Activated gamma-delta T cell treated with Interleukin-2 at 50 U/mL for 16 hours (primary cell): ENCODE measurements at places on chromosomes 7 and 10.

GRCh38 chr7:96359876-96360275 is 38.0 kb upstream of the SLC25A13 start:
- DNase-seq, result no peak

DNA sequence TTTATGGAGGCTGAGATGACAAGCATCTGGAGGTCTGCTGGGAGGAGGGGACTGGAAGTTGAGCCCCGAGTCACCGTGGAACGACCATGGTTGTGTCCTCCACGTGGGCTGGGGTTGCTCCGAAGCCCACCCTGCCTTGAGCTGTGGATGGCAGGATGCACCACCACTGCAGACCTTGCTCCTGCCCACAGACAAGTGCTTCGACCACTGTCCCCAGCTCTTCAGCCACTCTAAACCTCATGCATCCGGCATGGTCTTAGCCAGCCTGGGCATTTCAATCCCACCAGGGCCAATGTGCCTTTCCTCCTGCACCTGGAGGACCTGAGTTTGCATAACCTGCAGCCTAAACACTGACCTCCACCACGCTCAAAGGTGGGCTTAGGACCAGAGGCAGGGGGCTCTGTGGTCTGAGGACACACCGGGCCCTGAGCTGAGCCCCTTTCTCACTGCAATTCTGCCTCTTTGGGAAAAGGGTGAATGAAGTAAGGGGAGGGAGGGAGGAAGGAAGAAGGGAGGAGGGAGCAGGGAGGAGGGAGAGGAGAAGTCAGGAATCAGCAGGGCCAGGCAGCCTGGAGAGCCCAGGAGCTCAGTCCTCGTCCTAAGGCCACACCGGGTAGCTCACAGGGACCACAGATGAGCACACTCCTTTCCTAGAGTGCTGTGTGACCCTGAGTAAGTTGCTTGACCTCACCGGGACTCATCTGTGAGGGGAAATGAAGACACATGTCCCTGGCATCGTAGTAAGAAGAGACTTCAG is 44.8 kb upstream of the DNAAF5 start:
- no peak for DNase-seq

DNA sequence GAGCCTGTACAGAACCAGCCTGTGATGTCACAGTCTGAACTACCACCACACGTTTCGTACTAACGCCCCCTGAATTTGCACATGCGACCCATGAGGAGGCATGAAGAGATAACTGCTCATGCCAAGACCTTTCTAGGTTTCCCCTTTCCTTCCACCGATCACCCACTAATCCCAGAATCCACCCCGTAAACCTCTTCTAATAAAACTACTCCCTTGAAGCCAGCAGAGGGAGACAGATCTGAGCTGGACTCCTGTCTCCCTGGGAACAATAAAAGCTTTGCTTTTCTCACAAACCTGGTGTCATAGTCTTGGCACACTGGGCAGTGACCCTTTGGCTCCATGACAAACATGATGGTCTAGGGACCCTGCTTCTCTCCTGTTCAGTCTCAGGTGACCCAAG is 144.5 kb downstream of the FRMD4A start:
- DNase-seq, result no peak

DNA sequence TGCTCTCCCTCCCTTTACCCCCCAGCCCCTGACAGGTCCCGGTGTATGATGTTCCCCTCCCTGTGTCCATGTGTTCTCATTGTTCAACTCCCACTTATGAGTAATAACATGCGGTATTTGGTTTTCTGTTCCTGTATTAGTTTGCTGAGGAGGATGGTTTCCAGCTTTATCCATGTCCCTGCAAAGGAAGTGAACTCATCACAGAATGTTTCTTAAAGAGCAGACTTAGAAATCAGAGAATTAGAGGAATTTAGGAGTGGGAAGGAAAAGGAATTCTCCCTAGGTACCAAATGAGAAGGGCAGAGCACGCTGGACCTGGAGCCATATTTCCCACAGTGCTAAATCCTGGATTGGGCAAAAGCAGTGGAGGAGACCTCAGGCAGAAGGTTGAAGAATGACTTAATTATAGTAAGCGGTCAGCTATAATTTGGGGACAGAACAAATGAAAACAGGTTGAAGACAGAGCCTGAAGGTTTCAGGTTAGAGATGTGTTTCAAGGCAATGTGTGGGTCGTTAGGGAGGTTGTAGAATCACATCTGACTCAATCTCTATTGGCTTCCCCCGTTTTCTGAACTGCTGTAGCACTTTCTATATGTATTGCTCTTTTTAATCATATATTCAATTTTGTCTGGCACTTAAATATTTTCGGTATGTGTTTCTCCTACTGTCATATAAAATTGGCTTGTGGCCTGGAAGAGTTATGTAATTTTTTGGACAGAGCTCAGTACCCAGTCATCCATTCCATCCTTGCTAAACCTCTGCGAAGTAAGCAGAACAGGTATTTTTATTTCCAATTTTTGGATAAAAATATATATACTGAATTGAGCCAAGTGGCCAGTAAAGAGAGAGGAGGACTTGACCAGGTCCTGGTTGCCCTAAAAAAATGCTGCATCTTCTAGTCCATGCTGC is 210.5 kb upstream of the KLF6 start:
- DNase-seq, result no peak

DNA sequence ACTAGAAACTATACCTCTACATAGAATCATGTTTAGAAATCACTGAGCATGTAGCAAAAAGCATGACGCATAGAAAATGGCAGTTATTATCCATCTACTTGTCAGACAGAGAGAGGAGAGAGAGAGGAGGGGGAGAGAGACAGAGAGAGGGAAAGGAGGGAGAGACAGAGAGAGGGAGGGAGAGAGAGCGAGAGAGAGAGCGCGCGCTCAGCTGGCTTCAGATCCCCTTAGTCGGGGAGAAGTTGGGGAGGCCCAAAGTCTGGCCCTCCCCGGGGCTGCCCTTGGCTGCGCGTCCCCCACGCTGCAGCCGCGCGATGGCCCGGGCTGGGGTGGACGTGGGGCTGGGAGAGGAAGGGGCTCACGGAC is 37.0 kb downstream of the CNPY1 start:
- DNase-seq, result no peak

- no peak for DNase-seq
These were observed 54.7 kb upstream of the EGR2 start for GRCh38 chr10:62870866-62871265.

DNA sequence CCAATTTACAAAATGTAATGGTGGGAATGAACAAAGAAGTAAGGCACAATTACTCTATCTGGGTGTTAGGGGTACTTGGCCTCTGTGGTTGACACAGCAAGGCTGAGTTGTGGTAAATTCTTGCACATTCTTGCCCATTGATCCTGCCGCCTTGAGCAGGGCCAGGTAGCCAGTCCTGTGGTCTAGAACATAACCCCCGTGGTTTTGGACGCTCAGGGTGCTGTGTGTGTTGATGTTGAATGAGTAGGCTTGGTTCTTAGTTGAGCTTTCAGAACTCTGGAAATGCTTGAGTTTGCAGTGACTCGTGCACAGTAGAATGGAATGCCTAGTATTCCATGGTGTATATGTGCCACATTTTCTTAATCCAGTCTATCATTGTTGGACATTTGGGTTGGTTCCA is 42.3 kb upstream of the CDHR3 start:
- no peak for DNase-seq

- no peak for DNase-seq
These were observed 495.6 kb downstream of the DNAJB6 start for GRCh38 chr7:157832421-157832820.

DNA sequence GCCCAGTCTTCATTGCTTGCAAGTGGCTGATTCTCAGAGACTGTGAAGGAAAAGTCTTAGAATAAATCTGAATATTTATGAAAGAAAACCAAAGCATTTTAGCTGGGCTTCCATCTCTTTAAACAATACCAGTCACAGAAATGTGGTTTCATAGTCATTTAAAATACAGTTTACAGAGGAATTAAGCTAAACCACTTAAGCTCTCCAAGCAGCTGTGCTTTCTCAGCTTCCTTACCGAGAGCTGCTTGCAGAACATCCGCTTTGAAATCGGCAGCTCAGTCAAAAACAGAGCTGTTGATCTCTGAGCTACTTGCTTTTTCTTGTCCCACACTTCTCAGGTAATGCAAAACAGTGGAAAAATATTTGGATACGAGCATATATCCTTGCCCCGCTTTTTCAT is 134.5 kb downstream of the DYNC1I1 start:
- no peak for DNase-seq

DNA sequence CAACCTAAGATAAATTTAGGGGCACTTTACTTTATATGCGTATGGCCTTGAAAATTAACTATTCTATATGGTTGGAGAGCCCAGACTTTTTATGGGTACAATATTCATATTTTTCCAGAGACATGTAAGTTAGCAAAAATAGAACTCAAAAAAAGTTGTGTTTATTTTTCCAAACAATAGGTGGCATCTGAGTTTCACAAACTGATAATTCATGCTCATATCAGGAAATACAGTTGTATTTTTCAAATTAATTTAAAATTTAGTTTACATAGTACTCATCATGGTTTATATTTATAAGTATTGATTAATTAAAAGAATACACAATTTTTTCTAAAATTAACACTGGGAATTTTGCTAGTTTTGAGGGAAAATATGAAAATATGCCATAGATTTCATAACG is 34.6 kb downstream of the ANKRD7 start:
- no peak for DNase-seq

- DNase-seq, result no peak
These were observed 169.7 kb downstream of the CACNA2D1 start for GRCh38 chr7:82273886-82274285.

DNA sequence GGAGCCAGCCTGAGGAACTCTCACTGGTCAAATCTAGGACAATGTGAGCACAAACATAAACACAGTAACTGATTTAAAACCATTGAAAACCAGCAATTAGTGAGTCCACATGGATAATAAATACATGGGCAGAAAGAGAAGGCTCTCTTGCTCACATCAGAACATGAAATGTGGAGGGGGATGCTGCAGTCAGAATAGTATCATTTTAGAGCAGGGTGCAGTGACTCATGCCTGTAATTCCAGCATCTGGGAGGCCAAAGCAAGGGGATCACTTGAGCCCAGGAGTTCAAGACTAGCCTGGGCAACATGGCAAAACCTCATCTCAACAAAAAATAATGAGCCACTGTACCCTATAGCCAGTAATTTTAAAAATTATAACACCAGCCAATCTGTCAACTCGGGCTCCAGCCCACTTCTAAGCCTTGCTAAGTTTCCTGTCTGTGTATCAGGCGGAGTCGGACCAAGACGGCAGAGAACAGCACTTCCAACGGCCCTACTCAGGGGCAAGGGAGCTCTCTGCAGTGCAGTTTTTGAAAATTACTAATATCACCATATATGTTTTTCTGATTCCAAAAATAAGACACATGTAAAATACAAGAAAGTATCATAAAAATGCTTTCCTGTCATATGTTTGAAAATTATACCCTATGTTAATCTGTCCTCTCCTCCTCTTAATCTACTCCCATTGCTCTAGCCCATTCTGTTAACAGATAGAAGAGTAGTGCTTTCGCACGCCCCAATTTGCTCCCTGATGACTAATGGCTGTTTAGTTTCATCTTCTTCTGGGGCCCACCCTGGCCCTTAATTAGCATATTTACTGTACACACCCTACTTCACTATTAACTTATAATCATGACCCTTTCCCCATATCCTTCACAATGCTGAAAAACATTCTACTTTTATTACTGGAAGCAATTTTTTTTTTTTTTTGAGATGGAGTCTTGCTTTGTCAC is 17.1 kb downstream of the URGCP start:
- no peak for DNase-seq

GRCh38 chr7:99601656-99602310 is 3.7 kb downstream of the TMEM225B start:
- DNase-seq, result no peak

GRCh38 chr7:33654676-33655075 is 250.7 kb upstream of the BMPER start:
- DNase-seq, result no peak

DNA sequence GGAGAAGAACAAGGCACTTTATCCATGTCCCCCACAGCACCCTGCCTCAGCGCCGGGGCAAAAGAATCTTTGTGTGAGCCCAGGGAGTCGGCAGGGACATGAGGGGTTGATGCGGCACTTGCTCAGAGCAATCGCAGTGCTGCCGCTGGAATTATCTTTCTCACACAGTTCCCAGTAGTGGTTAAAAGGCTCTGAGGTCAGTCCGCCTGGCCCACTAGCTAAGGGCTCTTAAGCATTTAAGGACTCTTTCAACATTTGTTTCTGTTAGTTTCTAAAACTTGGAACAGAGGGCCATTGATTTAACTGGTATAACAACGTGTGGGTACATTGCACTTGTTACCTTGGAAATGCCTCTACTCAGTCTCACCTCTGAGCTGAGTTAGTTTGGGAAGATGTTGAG is 208.0 kb upstream of the C7orf33 start:
- no peak for DNase-seq

DNA sequence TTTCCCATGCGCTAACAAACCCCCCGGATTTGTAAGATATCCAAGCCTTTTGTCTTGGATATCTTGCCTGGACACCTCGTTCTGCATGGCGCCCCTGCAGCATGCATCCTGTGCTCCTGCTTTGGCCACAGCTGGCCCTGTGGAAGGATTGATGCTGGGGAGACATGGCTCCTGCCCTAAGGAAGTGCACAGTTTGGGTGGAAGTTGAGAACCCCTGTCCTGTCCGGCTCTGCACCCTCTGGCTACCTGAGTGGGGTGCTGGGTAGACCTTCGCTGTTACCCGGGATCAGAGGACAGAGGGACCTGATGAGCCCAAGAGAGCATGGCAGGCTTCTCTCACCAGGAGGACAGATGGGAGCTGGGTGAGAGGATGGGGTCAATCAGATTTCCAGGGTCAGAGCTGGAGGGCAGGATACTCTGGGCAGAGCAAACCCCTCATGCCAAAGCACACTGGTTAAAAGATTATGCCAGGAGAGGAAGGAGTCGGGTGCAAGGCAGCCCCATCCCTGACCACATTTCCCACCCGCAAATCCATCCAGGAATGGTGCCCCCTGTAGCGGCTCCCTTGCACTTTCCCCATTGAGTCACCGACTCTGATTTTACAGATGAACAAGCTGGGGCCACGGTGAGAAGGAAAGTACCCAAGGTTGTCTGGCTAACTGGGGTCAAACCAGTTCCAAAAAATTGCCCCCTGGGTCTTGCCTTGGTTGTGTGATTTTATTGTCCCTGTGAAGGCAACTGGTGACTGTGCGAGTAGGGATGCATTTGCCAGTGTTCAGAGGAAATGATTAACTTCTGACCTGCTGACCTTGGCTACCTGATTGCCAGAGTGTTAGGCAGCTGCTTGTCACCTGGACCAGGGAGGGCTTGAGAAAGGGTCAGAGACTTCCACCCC is 290.1 kb upstream of the ZMIZ1 start:
- no peak for DNase-seq

GRCh38 chr7:20365486-20365885 is 34.8 kb downstream of the ITGB8 start:
- no peak for DNase-seq

GRCh38 chr7:101820703-101821102 is 3.3 kb downstream of the CUX1 start:
- no peak for DNase-seq

- peak; percentile 34 for DNase-seq
These were observed 197.4 kb downstream of the RNLS start for GRCh38 chr10:88385601-88386203.

GRCh38 chr10:74841265-74841973 is 15.0 kb downstream of the KAT6B start:
- DNase-seq, result no peak

- DNase-seq, result peak; percentile 56
These were observed 86.3 kb downstream of the RNF216 start for GRCh38 chr7:5694912-5695726.
